ENCODE measurements at places on chromosomes 7 and 10.
A peak's percentile ranks its signal among the peaks of the same experiment; 100 is the strongest.

- no peak for DNase-seq
Measured at GRCh38 chr7:17512181-17512675, 213.8 kb downstream of the AHR start.

DNA sequence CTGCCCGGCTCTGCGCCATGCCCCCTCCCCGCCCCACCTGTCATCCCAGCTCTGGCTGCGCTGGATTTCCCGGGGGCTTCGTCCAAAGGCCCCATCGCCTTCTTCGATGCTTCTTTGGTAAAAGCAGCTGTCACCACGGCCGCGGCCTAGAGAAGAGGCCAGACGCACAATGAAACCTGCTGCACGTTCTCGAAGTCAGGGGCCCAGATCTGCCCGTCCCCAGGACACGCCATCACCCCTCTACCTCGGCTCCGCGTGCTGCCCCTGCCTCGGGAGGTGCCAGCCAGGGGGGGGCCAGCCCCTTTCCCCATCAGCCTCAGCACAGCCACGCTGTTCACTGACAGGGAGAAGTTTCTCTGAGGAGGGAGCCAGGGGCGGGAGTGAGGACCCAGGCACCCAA, 6.8 kb downstream of the GIGYF1 start:
- DNase-seq: no peak

DNA sequence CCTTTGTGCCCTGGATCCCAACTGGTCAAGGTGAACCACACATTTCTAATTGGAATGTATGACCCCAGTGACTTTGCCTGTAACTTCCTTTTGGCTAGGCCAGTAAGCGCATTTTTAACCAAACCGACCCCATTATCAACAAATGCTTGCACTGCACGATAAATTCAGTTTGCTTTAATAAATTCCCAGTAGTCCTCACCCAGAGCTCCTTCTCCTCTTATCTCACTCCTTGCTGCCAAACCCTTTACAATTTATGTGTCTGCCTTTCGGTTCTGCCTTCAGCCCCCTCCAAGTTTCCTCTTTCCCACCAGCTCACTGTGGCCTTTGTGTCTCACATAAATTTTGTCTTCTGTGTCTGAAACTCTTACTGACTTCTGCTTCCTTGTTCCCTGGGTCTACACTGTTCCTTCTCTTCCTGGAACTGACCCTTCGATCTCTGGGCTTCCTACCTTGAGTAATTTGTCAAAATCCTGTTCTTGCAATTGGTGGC, 59.0 kb downstream of the TBXAS1 start:
- DNase-seq: no peak

DNA sequence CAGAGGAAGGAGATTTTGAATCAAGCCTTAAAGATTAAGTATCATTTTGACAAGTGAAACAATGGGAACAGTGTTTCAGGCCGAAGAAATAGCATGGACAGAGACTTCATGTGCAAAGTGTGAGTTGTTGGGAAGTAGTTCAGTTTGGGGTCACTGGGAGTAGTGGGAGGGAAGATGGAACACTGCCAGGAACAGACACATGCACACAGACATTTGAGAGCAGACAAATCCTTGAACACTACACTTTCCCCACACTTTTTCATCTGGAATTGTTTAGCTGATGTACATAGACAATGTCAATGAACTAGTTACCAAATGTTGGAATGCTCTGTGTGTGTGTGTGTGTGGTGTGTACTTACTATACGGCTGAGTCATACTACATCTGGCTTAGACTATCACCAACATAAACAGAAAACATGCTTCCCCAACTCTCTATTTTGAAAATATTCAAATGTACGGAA, 52.4 kb upstream of the LRRC17 start:
- no peak for DNase-seq

DNA sequence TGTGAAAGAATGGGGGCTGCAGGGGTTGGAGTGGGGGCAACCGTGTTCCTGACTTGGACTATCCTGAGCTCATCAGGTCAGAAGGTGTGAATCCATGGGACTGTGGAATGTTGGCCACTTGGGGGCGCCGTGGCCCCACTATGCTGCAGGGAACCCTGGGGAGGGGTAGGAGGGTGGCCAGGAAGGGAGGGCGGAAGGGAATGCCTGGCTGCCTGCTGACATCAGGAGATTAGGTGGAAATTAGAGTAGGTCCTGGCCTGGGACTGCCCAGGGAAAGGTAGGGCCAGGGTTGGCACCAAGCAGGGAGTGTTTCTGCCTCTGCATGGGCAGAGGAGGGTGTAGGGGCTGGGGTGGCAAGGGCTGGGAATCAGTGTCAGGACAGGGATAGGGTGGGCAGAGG, 65.8 kb upstream of the PRSS58 start:
- DNase-seq: peak; percentile 21

DNA sequence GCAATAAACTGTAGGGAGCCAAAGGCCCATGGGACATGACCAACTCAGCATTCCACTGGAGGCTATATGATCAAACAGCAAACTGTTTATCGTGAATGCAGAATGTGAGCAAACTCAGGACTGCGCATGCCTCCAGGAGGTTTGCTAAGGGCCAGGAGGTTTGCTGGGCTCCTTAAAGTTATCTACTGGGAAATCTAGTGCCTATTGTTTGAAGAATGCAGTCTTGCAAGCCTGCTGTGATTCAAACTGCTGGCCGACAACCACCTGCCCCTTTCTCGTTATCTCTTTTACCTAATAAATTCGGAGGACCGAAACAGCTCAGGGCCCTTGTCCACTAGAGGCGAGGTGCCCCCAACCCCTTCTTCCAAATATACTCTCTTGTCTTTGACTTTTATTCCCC, 404.1 kb downstream of the KCNMA1 start:
- DNase-seq: no peak
